ENCODE measurements at places on chromosomes 1 and 21. TPM values are rescaled to one million over a fixed set of nuclear protein-coding genes. Genes with fewer than 3 reads are reported as not detected.

IFNLR1 gene
- total RNA-seq: 11.3 TPM

DNA sequence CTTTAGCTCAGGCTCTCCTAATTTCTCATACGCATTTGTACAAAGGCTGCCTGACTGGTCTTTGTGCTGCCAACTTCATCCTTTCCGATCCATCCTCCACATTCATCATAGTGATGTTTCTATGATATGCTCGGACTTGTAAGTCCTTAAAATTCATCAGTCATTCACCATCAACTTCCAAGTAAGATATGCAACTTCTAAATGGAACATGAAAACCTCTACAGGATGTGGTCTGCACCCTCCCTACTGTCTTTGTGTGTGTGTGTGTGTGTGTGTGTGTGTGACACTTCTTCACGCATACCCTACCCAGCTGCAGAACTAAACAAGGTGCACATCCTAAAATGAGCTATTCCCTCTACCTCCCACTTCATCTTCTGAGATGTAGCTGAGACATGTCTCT is 397.9 kb upstream of the NR5A2 start:
- DNase-seq: no peak

- no peak for DNase-seq
Measured at GRCh38 chr1:44016041-44016889, 15.0 kb downstream of the SLC6A9 start.

GRCh38 chr1:23984417-23985186 is 4.5 kb upstream of the SRSF10 start:
- peak; percentile 30 for DNase-seq

PRDX6 gene
- 788 TPM for total RNA-seq

GRCh38 chr1:156581661-156582387 is 2.3 kb downstream of the TTC24 start:
- no peak for DNase-seq

- no peak for DNase-seq
Measured at GRCh38 chr1:182317611-182318161, 73.9 kb downstream of the GLUL start.

DNA sequence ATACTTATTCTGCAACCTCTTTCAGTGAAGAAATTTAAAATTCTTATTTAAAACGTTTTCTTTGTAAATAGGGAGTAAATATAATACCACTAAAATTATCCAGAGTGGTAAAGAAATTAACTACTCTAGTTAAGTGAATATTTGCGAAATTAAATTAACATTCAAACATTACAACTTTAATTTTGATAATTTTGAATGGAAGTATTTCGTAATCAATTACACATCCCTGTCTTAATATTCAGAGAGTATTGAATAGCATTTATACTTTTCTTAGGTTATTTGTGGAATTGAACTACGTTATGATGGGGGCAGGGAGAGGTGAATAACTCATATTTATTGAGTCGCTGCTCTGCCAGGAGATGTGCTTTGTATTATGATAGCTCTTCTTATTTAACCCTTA is 96.3 kb upstream of the KIF26B start:
- DNase-seq: no peak

SPRR3 gene
- not detected for total RNA-seq

OLFML3 gene
- total RNA-seq: 4.1 TPM

RGS7 gene
- 0.11 TPM for total RNA-seq

GRCh38 chr1:153774780-153775457 is at the start of gene SLC27A3:
SLC27A3 (plus strand) TSS chr1:153775407; CDS start chr1:153775498, 91 bp downstream.
- peak; percentile 40 for DNase-seq

DNA sequence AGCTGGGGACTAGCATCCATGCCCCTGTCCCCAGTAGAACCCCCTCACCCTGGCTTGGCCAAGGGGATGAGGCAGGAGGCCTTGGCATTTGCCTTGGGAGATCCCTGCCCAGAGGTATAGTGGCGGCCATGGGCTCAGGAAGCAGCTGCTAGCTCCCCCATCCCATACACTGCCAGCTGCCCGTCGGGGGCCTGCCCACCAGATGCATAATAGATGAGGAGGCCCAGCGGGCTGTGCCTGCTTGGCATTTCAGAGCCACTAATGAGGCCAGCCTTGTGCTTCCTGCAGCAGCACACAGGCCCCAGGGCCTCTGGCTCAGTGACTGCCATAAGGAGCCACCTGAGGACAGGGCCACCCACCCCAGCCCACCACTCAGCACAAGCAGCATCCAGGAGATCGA is 23.6 kb downstream of the RAP1GAP start:
- DNase-seq: no peak

KCNA2 gene
- total RNA-seq: 0.27 TPM

DNA sequence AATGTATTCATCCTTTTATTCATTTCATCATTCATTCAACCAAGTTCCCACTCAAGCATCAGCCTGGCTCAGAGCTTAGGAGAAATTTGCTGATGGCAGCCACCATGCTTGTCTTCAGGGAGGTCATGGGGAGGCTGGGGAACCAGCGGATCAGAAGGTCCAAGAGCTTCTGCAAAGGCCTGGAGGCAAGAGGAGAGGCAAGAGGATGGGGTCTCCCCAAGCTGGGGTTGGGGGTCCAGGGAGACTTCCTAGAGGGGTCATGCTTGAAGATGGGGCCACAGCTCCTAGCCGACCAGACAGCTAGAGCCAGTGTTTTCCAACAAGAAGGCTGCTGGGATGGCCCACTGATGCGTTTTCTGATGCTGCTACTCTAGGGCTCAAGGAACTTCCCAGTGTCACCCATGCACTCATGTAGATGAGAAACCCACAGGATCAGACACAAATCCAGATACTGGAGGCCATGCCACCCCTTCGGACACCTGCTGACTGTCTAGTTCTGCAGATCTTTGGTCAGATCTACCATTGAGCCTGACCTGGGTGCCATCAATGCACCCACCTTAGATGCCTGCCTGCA is 315.2 kb downstream of the AJAP1 start:
- DNase-seq: no peak

PTGS2 gene
- 4.8 TPM for total RNA-seq
